NCI-H1436 (cell line): ENCODE measurements at places on chromosomes 16 and 17.

DNA sequence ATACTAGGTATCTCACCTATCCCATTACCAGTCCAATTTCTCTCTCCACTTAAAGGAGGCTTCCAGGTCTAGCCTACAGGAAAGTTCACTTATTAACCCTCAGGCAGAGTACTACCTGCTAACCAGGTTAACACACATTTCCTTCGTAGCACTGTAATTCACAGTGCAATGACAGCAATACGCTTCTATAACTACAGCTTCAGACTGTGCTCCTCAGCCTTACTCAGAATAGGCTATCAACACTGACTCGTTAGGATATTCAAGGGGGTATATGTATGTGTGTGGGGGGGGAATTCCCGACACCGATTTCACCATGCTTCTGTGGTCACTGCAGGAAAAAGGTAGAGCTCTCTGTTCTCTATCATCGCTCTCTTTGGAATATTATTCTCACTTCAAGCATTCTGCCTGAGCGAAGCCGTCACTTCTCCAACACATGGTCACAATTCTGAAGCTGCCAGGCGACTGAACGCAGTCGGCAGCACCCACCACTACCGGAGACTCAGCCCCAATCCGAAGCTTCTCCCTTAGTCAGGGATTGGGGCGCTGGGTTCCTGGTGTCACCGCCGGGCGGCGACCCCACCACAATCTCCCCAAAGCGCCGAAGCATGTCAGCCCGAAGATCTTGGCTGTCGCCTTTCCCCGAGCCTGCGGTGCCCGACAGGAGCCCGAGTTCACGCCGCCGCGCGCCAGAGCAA is 618 bp downstream of the GGA3 start:
- no peak for DNase-seq

DNA sequence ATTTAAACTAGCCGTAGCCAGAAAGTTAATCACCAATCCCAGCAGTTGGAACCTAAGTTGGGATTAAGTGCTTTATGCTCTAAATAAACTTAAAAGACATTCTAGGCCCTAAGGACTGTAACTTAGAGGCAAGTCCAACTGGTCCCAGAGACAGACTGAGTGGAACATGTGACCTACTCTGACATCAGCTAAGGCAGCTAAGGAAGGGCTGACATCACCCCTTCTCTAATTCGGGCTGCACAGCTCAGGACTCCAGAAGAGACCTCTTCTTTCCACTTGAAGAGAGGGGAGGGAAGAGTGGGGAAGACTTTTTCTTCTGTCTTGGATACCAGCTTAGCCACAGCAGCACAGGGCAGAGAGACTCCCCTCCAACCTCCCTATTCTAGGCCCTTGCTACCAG is 565.2 kb downstream of the CDH8 start:
- no peak for DNase-seq

DNA sequence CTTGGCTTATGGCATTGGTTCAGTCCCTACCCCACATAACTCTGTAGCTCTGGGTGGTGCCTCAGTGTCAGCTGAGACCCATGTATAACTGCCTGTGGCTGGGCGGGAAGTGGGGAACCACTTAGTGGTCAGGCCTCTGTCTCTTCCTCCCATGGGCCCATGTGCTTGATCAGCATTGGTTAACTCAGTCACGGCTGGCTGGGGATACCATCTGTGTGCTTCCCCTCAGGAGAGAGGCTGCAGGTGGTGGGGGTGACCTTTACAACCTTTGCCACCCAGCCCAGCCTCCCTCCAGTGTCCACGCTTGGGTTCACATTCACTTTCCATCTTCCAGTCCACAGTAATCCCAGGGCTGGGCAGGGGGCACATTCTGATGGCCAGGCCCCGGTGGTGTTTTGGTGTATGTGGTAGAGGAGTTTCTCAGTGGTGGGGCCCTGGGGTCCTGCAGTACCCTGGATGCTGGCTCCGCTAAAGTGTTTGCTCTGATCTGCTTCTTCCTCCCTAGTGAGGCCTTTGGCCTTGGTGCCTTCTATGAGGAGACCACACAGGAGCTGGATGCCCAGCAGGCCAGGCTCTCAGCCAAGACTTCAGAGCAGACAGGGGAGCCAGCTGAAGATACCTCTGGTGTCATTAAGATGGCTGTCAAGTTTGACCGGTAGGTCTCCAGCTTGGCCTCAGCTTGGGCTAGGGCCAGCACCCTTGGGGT is 10.2 kb upstream of the NFATC3 start:
- DNase-seq = no peak

DNA sequence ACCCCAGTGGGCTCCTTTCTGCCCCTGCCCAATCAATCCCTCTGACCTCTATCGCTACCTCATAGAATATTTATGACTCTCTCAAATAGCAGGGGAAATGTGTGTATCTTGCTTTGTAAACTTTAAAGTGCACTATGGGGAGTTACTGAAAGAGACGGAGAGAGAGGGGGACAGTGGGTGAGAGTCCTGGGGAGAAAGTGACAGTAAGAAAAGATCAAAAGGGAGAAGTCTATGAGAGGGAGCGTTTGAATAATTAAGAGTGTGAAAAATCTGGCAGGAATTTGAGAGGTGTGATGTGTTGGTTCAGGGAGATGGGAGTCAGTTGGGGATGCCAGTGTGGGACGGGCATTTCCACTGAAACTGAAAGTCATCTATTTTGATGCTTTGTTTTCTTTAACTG is 32.6 kb downstream of the USP43 start:
- DNase-seq = no peak

DNA sequence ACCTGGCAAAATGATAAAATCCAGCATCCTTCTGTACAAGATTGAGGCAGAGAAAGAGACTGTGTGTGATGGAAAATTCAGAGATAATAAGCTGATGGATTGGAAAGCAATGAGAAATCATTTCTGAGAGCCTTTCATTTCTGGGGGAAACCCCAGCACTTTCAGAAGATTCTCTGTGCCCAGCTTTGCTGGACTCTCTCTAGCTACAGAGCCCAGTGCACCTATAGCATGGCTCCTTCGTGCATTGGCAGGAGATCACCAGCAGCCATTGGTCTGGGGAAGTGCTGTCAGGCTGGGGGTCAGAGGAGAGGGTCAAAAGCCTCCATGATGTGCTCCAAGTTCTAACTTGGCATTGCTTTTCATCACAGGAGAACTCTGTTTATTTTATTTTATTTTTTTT is 259.9 kb downstream of the SOX9 start:
- no peak for DNase-seq

DNA sequence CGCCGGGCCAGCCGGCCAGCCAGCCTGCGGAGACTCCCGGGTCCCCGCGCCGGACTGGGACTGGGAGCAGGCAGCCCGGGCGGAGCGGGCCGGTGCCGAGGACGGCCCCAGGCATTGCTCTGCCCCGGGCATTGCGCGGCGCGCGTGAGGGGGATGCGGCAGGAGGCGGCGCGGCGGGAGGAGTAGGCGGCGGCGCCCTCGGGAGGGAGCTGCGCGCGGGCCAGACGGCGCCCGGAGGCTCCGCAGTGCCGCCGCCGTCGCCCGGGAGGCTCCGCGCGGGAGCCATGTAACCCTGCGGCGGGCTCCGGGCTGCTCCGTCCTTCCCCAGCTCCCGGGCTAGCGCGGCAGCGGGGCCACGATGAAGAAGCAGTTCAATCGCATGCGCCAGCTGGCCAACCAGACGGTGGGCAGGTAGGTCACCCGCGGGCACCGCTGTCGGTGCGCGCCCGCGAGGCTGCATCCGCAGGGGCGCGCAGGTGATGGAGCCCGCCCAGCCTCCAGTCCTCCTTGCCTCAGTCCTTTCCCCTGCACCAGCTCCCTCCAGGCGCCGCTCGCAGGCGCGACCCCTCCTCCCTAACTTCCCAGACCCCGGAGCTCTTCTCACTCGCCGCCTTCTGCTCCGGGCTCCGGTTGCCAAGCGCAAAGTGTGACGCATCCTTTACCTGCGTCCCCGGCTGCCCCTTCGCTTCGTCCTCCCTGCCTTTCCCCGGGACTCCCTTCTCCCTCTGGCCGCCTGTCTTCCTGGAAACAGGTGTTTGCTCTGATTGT is at the start of gene ARHGAP44:
Gene ARHGAP44, plus strand, starts transcription at position 18 of the 768 bp plus-strand sequence. Its CDS starts 341 bp downstream, at position 359.
- DNase-seq = peak; percentile 24

DNA sequence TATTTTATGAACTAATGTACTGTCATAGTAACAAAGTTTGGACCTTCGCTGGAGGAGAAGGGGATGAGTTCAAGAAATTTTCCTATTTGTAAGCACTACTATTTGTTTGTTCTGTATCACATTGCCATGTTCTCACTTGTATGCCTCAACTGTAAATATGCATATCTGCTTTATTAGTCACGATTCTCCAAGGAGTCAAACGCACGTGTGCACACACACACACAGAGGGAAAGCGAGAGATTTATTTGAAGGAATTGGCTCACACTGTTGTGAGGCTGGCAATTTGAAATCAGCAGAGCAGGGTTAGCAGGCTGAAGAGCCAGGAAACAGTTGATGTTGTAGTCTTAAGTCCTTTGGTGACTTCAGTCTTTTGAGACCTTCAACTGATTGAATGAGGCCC is 24.9 kb upstream of the MYH2 start:
- no peak for DNase-seq

DNA sequence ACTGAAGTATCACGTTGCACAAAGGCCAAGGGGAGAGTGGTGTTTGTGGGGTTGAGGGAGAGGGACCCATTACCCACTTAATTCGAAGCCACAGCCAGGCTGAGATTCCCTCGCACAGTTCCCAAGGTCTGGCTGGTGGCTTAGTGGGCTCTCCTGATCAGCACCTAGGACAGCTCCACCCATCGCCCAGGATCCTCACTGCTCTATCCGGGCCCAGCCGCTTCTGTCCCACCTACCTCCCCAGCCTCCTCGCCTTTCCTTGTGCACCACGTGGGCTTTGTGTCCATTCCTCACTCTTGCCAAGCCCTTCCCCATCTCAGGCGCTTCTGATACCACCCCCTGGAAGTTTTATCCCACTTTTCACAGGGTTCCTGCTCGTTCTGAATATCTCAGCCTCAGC is 163.5 kb downstream of the CCT6B start:
- no peak for DNase-seq

DNA sequence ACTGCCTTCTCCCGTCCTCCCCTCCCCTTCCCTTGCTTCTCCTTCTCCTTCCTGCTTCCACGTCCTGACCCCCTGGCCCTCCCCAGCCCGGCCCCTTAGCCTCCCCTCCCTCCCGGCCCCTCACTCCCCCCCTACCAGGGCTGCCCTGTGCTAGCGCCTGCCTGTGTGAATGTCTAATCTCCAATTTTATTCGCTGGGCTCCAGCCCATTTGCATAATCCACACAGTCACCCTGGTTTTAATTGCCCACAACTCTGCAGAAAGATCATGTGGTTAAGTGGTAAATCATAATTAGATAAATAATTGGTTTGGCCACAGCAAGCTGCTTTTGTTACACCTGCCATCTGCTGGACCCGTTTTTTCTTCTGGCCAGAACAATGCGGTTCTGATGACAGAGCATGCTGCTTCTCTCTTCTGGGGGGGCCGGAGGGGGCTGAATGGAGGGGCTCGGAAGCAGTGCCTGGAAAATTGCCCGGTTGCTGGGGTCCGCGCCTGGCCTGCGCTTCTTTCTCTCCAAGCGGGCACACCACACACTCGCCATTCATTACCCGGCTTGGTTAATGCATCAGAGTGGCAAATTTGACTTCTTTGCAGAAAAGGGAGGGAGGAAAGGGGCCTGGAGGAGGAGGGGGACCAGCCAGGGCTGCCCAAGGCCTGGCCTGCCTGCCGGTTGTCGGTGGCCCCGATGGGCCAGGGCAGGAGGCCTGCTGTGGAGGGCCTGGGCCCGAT is 19.5 kb upstream of the GSE1 start:
- peak; percentile 54 for DNase-seq

DNA sequence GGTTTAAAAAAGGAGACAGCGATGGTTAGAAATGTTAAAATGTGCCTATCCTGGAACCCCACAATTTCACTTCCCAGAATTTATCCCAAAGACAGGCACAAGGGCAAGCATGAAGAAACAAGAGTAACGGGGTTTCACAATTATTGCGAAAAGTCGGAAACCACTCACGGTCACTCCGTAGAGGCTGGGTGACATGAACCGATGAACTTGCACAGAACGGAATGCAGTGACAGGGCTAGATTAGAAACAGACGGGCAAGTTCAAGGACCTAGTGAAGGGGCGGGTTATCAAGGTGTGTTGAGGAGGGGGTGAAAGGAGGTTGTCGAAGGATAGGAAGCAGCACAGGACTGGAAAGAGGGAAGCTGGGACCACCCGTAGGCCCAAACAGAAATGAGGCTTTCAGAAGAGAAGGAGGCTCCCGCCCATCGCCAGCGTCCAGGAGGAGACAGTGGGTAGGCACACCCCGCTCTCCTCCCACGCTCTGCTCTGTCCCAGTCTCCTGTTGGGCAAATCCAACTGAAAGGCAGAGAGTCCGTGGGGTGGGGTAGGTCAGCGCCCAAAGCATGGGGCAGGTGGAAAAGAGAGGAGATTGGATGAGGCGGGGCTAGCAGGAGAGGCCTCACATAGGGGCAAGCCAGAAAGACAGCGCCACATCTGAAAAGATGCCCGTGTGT is 47.4 kb upstream of the JPH3 start:
- no peak for DNase-seq

DNA sequence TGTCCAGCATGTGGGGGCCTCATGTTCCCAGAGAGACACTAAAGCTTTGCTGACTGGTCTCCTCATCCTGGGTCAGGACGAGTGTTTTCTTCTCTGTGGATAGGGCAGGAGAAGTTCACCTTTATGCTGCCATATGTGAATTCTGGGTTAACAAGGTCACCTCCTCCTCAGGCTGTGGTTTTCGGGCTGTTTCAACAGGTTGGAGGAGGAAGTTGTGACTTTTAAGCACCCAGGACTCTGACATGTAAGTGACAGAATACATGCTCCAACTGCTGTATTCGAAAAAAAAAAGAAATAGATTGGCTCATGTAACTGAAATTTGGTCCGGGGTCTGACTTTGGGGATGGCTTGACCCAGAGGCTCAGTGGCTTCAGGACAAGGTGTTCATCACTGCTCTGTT is 54.2 kb downstream of the SNX20 start:
- DNase-seq = no peak

DNA sequence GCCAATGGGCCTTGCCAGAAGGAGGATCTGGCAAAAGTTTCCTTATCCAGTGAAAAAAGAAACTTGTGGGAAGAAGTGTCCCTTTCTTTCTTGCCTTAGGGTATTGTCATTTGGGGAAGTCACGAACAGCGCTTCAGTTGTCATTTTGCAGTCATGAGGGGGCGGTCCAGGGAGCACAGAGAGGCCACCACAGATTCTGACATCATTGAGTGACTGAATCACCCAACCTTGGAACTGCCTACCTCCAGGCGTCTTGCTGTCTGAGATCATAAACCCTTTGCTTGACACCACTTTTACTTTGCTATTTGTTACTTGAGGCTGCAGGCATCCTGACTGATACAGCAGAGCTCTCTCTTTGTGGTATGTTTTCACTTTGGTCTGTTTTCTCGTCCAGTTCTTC is 3.1 kb upstream of the WSCD1 start:
- no peak for DNase-seq

GRCh38 chr17:31931756-31932155 is 5.1 kb upstream of the SUZ12 start:
- DNase-seq = no peak

- DNase-seq = no peak
Measured at GRCh38 chr17:39870776-39871175, 2.8 kb downstream of the ZPBP2 start.
